ENCODE measurements at places on chromosomes 7 and 10.

- no peak for DNase-seq
Observed at GRCh38 chr7:6516387-6516983, 34.8 kb downstream of the GRID2IP start.

DNA sequence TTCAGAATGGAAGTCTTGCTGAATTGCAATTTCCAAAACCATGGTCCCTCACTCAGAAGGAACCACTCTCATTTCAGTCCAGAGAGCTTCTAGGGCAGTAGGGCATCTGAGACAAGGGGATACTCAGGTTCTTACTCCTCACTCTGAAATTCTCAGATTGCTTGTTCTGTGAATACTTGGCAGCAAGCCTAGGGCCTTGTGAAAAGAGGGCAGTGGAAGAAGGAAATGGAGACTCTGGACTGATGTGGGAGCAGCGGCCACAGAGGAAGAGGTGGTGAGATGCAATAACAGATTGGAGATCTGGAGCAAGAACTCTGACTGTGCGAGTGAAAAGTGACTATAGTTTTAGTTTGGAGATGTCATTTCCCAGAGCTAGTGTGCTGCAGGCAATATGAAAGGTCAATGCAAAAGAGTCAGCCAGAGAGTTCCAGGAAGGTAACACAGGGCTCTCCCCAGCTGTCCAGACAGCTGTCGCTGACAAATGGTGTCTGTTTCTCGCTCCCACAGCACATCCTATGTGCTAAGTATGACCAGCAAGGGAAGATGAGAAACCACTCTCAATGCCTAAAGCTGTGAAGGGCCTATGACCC lies 291.6 kb upstream of the KIAA1217 start:
- DNase-seq, result no peak

GRCh38 chr10:124220971-124221355 lies 127.6 kb upstream of the CHST15 start:
- DNase-seq, result no peak

DNA sequence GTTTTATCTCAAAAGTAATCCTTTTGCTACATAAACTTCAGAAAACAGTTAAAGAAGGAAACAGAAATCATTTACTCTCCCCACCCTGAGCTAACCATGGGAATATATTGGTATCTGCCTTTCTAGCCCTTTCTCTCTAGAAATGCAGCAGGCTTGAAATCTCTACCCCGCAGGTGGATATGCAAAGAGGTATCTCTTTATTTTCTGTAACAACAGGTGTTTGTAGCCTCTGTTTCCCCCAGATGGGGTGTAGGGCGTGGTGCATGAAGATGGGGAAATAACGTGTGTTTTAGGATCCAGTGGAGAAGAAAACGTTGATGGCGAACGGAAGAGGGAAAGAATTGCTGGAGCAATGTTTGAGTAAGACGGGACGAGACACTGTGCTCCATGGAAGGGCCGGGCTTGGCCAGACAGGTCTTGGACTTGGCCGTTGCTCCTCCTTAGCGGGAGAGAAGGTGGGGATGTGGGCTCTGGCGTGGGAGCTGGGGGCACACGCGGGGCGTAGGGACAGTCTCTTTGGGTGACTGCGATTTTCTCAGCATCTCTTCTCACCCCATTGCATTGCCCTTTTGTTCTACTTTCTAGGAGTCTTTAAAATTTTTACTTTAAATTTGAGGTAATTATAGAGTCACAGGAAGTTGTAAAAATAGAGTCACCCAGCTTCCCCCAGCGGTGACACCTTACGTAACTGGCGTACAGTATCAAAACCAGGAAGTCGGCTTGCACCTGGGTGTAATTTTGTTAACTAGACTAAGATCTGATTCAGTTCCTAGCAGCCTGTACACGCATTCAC lies 82.9 kb downstream of the ELFN1 start:
- no peak for DNase-seq

DNA sequence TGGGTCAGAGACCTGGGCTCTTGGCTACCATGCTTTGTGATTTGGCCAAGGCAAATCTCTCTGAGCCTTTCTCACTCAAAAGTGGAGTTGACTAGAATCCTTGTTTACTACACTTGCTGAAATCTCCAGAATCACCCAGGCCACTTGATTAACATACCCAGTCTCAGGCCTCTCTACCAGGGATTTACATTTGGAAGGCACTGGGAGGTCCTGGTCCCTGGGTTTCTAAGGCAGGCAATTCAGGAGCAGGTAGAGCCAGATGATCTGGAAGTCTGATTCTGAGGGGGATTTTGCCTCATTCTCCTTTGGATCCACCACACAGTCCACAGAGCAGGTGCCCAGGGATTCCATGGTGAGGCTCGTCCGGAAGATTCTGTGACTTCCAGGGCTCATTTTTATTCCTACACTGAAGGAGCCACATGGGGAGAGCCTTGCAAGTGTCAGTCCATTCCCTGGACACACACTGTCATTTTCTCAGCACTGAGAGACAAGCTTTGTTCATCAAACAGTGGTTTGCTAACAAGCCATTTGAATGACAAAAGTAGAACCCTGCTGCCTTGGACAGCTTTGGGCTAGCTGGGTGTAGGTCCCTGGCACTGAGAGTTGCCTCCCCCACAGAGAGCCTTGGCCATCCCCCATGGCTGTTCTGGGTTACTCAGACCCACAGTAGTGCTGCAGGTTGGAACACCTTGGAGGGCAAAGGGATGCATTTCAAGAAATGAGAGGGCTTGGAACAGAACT lies 74.2 kb downstream of the NOC3L start:
- DNase-seq, result no peak

DNA sequence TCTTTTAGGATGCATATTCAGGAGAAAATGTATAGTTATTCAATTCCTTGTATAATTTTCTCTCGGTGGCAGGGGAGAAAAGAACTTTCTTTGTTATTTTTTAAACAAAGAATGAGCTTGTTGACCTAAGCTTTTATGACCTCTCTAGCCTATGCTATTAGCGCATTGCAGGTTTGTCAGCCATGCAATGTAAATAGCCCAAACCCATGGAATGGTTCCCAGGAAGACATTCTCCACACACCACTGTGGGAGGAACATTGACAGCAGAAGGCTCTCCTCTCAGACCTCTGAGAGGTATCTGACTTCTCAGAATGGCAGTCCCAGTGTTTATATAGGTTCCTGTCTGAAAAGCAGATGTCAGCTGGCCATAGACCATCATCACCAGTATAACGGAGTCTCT lies 19.6 kb upstream of the AGBL3 start:
- DNase-seq, result no peak

GRCh38 chr10:581776-582330 lies 107.6 kb downstream of the DIP2C start:
- no peak for DNase-seq

GRCh38 chr7:121639705-121640104 lies 233.3 kb upstream of the PTPRZ1 start:
- DNase-seq, result no peak

- DNase-seq, result no peak
Observed at GRCh38 chr10:124183617-124184016, 90.2 kb upstream of the CHST15 start.

DNA sequence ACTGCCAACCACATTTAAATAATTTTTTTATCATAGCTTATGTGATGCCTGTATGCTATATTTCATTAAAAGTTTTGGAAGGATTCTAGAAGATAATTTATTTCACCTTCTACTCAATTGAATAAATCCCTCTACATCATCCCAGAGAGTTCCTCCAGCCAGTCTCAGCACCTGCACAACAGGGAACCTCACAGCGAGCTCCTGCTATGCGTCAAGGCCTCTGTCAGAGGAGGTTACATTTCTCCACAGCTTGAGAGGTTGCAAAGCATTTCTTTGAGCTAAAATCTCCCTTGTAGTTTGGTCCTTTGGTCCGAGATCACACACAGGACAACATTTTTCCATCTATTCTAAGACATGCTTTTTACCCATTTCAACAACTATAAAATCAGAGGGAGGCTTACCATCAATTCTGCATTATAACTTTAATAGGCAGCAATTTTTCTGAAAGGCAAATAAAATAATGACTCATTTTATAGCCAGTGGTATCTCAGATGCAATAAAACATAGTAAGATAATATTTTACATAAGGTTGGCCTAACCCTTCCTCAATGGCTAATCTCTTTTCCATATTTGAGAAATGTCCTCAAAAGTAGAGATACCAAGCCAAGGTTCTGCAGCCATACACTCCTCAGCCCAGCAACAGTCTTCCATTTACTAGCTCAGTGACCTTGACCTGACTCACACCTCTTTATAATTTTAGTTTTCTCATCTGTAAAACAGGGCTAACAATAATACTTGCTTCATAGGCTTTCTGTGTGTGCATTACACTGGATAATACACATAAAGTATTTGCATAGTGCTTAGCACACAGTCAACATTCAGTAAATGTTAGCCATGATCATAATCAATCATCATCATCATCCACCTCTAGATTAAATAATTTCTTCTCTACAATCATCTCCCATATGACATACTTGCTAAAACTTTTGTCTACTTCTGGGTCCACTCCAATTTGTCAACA lies 68.8 kb downstream of the DOCK4 start:
- no peak for DNase-seq

- DNase-seq, result no peak
Observed at GRCh38 chr10:12950583-12951128, 50.9 kb downstream of the CCDC3 start.

- no peak for DNase-seq
Observed at GRCh38 chr7:26441611-26442277, 150.1 kb downstream of the SNX10 start.

DNA sequence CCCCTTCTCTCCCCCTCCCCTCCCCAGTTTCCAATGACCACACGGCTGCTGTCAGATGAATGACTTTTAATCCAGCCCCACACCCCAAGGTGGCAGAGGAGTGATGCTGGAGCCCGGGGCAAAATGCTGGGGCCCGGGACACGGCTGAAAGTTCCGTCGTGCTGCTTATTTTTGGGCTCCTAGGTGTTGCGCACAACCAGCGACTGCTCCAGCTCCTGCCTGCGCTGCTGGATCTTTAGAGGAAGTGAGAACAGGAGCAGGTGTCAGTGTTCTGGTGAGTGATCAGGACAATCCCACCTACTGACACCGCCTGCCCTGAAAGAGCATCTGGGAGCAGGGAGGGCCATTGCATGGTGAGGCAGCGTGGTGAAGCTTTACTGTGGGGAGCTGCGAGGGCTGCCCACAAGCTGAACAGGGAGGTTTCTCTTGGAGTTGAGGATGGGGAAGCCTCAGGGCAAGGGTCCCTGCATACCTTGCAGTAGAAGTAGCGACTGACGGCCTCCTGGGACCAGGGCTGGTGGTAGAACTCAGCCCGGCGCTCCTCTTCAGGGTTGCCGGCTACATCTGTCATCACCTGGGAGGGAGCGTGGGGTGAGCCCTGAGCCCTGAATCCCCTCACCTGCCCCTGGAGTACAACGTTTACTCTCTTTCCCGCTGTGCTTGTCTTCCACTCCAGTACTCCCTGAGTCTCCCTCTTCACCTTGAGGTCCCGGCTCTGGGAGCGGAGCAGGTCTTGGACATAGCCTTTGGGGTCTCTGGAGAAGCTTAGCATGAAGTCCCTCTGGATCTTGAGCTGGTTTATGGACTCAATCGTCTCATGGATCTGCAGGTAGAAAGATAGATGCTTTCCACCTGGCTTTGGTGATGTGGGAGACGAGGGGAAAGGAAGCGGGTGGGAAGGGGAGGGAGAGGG lies 6.9 kb downstream of the CHPF2 start:
- DNase-seq, result no peak

DNA sequence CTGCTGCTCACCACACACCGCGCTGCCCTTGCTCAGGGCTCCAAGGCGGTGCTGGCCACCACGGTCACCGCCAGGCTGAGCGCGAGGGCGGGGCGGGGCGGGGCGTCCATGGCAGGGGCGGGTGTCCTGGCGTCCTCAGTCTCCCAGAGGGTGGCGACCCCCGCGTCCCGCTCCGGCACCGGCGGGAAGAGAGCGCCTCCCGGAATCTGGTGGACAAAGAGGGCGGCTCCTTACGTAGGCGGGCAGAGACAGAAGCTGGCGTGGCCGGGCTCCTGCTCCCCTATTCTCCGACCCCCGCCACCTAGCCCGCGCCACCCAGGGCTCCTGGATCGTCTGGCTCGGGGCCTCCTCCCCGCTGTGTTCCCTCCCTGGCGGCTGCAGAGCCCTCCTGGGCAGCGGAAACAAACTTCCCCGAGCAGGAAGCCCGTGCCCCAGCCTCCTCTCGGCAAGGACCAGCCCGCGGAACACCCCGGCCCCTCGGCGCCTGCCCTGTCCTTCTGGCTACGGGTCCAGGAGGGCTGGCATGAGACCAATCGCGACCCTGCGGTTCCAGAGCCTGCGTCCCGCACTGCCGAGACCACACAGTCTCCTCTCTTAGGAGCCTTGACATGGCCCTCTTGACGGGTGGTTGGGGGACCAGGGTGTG lies 133.8 kb upstream of the ZNF92 start:
- DNase-seq, result no peak

- no peak for DNase-seq
Observed at GRCh38 chr10:31131251-31131650, 99.6 kb upstream of the ZNF438 start.

- DNase-seq, result peak; percentile 0
Observed at GRCh38 chr10:108204528-108205305, 1040.2 kb upstream of the SORCS1 start.

GRCh38 chr10:12484941-12485805 lies 135.8 kb downstream of the CAMK1D start:
- DNase-seq, result peak; percentile 41

DNA sequence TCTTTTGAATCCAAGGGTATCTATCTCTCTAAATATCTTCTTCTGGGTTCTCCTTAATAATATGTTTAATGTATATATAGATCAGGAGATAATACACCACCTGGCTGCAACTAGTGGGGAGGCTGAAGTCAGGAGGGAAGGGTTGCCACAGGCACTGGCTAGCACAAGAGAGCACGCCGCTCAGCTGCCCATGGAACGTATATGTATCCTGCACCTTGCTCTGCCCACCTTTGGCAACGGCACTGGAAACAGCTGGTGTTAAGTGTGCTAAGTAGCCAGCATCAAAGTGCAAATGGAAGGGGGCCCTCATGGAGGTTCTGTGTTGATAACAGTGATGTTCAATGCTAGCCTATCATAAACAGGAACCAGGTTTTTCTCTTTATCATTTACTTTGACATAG lies 49.8 kb upstream of the FAM133B start:
- no peak for DNase-seq

DNA sequence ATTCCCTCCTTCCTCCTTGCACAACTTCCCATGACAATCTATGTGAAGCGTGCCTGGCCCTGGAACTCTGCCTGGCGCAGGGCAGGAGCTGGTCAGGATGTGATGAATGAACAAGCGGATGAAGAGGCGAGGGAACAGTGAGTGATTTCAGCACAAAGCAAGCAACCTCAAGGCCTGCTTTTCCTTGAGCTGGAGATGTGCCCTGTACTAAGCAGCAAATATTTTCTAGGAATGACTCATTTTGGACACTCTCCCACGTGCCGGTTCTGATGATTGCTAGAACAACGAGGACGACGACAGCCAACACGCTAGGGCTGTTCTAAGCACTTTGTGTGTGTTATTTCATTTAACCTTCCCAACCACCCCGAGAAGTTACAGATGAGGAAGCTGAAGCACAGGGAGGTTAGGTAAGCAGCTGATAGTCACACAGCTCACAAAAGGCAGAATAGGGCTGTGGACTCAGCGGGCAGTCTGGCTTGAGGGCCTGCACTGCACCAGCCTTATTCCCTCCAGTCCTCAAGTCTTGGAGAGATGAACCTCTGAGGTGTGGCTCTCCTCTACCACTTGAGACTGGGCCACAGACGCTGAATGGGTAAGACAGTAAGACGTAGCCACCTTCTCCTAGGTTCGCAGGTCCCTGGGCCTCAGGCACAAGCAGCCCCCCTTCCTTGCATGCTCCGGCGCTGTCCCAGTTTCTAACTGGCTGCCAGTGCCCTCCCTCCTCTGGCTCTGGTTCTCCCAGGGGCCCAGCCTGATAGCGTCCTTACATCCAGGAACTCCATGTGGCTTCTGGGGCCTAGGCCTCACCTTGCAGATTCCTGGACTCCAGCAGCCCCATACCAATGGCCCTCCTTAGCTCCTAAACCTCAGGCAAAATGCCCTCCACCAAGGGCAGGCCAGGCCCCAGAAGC lies 59.0 kb downstream of the YKT6 start:
- DNase-seq, result no peak

All from GM12892 (cell line).